ENCODE measurements at places on chromosomes 6 and 20.

DNA sequence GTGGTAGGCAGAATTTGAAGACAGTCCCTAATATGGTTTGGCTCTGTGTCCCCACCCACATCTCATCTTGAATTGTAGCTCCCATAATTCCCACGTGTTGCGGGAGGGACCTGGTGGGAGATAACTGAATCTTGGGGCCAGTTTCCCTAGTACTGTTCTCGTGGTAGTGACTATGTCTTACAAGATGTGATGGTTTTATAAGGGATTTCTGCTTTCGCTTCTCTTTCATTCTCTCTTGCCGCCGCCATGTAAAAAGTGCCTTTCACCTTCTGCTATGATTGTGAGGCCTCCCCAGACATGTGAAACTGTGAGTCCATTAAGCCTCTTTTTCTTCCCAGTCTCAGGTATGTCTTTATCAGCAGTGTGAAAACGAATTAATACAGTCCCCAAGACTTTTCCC, 103.4 kb downstream of the PDE10A start:
- no peak for DNase-seq

- DNase-seq: no peak
These were observed at the start of gene SCUBE3 for GRCh38 chr6:35213824-35214756. SCUBE3 (plus strand) TSS chr6:35213956; CDS start chr6:35214419, 463 bp downstream.

DNA sequence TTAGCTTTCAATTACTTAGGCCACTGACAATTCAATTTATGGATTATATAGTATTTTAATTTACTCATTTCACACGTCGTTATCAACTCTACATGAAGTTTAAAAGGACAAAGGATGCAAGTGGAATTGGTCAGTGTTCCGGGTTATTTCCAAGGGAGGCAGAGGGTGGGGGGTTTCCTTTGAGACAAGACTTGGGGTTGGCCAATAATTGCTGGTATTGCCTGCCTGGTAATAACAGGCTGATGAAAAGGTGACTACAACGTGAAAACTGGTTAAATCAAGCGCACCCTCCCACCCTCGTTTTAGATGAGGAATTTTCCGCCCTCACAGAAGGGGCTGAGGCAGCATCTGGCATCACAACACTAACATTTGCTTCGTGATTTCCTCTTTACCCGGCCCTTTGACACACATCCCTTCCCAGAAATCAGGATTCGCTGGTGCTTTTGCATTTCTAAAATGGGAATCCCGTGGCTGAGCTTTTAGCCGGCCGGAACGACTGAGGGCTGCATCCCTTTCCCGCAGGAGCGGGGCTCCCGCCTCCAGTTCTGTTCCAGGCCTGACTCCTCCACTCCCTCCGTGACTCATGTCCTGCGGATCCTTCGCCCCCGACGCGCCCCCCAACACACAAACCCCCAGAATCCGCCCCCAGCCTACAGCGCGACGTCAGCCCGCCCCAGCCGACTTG, 999 bp upstream of the PIM1 start:
- peak; percentile 56 for DNase-seq

GRCh38 chr6:45923831-45924391, 91.7 kb downstream of the CLIC5 start:
- no peak for DNase-seq

GRCh38 chr20:32494483-32495216, 90.5 kb downstream of the NOL4L start:
- DNase-seq: no peak

GRCh38 chr6:90284236-90285041, 12.2 kb downstream of the BACH2 start:
- peak; percentile 86 for DNase-seq

DNA sequence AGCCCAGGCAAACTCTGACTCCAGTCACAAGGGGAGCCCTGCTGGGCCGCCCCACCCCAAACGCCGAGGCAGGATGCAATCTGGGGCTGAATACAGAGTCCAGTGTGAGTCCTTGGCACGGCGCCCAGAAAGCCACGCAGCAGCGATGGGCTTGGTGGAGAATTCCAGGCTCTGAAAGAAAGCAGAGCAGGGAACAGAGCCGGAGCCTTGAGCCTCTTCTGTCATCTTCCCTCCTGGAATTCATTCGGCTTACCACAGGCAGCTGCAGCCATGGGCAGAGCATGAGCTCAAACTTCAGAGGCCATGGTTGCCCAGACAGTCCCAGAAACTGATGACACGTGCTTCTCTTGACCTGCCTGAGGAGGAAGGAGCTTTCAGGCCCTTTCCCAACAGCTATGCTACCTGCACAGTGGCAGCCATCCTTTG, 441.1 kb upstream of the JARID2 start:
- peak; percentile 19 for DNase-seq

DNA sequence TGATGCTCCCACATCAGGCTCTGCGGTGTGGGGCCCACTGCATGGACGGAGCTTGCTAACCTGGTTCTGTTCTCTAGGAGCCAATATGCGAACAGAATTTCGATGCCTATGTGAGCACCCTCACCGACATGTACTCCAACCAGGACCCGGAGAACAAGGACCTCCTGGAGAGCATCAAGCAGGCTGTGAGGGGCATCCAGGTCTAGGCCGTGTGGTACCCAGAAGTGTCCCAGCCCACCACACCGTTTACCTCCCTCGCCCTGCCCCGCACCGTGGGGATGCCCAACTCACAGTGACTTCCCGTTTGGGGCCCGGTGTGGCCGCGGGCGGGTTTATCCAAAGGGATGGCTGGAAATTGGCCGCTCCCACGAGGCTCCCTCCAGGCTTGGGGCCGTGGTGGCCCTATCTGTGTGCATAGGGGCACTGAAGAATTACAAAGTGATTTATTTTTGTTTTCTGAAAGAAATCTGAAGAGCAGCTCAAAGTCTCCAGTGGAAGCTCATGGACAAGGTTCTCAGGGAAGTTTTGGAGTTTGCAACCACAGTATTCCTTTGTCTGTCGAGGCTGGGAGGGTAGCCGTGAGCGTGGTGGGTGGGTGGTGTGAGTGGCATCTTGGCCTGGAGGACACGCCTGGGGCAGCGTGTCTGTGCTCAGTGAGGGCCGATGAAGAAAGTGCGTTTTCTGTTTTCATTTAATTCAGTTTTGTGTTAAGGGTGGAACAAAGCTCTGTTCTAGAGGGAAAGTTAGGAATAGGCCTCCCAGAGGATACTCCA, 15.1 kb upstream of the PCMTD2 start:
- DNase-seq: no peak

DNA sequence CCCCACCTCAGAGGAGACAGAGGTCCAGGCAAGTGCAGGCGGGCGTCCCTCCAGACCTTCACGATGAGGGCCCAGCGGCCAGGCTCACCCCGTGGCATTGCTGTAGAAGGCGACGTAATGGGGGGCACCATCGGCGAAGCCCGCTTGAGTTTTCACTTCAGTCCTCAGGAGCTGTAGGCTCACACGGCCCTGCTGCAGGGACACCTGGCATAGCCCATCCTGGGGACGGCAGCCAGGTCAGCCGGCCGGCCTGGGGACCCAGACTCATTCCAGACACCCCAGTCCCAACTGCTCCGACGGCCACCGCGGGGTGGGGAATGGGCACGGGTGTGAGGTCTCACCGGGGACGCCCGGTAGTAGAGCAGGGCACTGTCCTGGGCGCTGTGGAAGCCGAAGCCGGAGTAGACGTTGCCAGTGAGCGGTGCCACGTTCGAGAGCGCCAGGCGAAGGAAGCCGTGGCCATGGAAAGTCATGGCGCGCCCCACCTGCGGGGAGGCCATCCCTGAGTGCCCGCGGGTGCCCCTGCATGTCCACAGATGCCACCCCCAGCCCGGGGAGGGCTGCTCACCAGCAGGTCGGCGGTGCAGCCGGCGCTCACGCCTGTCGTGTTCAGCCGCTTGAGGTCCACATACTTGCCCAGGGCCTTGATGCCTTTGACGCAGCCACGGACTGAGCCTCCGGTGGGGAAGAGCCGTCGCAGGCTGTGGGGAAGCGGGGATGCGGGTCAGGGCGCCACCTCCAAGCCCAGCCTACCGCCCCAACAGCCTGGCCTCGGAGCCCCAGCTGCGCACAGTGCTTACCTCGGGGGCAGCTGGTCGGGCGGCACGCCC, 9.2 kb downstream of the ADRM1 start:
- no peak for DNase-seq

DNA sequence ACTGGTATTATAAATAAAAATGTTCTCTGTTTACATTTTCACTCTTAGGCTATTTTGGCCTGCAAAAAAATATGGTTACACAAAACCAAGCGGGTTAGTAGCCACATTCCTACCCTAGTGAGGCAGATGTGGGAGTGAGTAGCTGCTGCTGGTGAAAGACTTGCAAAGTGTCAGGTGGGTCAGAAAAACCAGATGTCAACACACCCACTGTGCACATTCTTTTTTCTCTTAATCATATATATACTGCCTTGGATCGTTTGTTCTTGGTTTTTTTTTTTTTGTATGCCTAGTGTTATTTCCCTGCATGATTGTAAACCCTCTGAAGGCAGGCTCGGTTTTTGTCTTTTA, 68.0 kb upstream of the TFB1M start:
- no peak for DNase-seq

DNA sequence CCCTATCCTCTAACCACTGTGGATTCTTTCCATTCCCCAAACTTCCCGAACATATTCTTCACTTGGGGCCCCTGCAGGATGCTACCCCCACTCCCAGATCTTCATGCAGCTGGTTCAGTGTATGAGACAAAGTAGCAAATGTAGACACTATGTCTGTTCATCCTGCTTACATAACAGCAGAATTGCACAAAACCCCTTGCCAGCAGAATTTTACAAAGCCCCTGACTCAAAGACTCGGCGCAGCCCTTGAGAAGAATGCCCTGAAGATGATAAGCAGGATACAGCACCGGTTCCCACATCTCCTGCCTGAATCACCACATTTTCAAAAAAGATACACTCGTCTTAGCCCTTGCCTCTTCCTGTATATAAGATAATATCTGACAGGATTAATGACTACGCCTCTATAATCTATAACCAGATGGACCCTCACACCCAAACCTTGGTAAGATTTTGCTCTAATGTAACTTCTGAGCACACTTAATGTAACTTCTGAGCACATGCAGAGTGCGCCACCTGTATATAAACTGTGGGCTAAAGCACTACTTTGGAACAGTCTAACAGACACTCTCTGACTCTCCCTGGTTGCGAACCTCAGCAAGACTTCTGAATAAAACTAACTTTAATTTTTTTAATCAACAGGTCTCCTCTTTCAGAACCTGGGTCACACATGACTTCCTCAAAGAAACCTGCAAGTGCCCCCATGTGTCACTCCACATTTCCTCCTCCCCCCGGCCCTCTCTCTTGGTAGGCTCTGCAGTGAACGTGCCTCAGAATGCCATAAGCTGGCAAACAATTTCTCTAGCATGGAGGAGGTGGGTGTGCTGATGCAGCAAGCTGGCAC, 28.7 kb downstream of the RALGAPA2 start:
- no peak for DNase-seq

- no peak for DNase-seq
These were observed 92.2 kb upstream of the TENT5A start for GRCh38 chr6:81844686-81845085.

DNA sequence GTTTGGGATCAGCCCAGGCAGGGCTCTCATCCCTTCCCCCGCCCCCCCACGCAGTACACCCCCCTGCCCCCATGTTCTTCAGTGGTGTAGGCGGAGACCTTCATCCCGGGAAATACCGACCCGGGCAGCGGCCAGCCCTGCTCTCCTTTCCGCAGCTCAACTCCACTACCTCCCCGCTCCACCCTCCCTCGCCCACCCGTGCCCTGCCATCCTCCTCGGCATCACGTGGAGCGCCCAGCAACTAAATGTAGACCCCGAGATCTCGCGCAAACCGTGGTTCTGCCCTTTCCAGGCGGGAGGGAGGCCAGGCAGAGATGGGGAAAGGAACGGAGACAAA, 1932.2 kb upstream of the DEFB115 start:
- no peak for DNase-seq

- no peak for DNase-seq
These were observed 6.9 kb downstream of the PI3 start for GRCh38 chr20:45181639-45182038.

DNA sequence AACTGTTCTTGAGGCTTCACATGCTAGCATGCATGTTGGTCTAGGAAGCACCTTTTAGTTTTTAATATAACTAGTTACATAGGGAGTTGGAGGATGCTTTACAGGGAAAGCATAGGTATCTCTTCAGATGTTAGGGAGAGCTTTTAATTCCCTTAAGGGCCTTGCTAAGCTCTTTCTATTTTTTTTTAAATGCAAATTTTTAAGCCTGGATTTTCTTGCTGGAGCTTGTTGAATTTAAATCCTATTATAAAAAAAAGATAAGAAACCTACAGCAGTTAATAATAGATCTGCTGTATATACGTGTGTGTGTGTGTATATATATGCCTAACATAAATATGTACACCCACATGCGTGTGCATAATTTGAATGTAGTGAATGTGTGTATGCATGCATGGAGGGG, 79.0 kb downstream of the FIG4 start:
- no peak for DNase-seq

DNA sequence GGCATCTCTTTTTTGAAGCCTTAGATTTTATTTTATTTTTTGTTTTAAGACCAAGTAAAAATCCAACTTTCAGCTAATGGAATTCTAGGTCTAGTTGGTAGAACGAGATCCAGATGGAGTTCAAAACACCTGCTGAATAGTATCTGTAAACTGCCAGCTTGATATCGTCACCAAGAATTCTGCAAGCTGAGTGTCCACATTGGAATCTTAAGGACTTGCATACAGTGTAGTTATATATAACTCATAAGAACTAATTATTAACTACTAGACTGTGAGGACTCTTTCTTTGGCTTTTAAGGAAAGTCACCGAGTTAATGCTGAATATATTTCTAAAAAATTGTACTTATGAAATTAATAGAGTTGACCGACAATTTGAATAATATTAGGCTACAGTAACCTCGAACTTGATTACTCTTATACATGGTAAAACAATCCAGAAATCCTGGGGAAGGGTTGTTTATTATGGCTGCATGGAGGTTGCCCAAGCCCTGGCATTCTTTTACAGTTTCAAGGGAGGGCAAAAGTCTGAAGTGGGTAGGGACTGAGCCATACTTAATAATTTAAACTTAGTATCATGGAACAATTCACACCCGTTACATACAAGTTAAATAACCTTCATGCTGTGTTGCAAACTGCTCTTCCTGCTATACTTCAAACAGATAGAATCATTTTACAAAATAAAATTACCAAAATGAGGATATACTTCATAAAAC, 553.9 kb downstream of the PTPRT start:
- DNase-seq: peak; percentile 67
